ENCODE measurements at places on chromosomes 5 and 9.
A peak's percentile ranks its signal among the peaks of the same experiment; 100 is the strongest.

- peak; percentile 58 for DNase-seq
These were observed 9.7 kb downstream of the SERINC5 start for GRCh38 chr5:80246001-80246758.

DNA sequence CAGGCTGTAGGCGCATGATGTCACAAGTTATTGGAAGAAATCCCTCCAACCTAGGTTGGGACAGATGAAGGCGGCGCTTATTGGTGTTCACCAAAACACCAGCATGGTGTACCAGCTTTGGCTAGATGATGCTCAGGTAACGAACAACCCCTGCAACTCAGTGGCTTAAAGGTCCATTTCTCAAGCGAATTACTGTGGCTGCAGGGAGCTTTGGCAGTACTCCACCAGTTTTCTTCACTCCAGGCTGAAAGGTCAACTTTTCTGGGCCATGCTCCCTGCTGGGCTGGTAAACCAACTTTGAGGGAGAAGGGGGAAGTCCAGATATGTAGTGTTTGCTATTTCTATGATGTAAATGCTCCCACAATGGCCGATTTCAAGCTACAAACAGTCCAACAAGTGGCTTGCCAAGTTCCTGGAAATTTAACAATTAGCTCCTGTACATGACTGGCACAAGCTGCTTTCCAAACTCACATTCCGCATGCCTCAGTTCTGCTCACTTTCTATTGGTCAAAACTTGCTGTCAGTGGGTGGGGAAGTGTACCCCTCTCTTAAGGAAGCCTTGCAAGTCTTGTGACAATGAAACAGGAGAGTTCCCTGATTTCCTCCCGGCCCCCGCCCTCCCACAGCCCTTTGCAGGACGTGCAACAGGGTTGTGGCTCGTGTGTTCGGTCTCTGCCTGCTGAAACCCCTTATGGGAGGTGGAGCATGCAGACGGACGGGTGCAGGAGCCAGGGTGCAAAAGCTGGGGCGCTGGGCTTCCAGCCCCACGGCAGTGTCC, 588 bp upstream of the ZBED3 start:
- no peak for DNase-seq

GRCh38 chr5:64603676-64604075, 86.6 kb upstream of the SHISAL2B start:
- no peak for DNase-seq

- DNase-seq: no peak
These were observed 537.5 kb upstream of the WWC1 start for GRCh38 chr5:167753725-167754490.

- DNase-seq: no peak
These were observed 160.8 kb upstream of the CDKN2B start for GRCh38 chr9:22169727-22170503.

DNA sequence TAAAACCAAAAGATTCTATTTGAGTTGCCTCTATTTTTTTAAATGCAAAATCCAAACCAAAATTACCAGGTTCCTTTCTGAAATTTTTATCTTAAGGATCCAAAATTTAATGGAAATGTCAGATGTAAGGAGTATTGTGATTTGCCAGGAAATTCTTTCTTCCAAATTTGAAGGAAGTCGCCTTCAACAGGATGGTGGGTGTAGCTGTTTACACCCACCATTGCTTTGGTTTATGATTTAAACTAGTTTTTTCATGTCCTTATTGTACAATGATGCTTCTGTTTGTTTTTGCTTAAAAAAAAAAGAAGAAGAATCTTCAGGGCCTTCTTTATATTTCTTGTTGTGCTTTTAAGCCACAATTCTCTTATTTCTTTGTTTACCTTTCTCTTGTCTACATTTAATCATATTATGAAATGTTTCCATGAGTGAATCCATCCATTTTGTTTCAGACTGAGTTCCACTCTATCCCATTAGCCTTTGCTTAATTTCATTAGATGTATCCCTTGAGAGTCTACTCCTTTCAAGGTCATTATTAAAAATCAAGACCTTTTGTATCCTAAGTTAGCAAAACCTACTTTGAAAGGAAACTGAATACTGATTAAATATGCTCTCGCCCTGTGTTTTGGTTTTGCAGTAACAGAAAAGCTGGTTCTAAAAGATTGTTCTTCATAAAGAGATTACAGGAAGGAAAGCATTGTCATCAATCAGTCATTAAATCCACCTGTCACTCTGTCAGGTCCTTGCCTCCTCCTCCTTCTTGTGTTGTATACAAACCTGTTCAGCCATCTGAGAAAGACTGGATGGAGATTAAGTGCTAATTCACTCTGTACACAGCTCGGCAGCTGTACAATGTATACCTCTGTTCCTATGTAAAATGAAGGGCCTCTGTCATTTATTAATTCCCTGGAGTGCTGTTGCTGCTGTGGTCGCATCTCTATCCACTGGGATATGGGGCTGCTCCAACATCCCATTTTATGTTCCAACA, 45.5 kb upstream of the SLC2A8 start:
- no peak for DNase-seq

DNA sequence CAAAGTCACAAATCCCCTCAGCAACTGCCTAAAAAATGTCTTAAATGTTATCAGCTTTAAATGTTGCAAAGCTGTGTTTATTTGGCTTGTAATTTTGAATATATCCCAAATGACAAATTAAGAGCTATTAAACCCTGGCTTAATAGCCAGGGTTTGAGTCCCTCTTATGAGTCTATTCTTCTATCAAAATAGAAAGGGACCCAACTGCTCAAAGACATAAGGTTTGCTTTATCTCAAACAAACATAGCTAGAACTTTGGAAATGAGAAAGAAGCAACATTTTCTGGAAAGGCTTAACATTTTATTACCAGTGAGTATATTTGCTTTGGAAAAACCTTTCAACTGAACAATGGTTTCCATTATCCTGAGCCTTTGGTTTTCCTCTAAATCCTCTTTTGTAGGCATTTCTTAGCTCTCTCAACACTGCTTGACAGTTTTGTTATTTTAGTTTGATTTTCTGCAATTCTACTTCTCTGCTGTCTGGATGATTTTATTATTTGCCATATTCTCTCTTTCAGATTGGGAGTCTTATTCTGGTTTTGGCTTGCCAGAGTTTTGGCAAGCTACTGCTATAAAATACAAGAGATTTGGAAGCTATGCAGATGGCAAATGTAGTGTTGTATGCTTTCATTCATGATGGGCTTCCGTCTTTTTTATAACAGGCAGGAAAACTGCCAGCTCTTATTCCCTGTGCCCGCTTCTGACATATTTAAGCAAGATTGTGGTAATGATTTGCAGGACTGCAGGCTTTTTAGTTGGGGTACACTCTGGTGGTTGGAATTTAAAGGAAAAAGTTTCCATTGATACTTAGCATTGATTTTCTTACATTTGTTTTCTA, 734.9 kb downstream of the DTWD2 start:
- DNase-seq: no peak

DNA sequence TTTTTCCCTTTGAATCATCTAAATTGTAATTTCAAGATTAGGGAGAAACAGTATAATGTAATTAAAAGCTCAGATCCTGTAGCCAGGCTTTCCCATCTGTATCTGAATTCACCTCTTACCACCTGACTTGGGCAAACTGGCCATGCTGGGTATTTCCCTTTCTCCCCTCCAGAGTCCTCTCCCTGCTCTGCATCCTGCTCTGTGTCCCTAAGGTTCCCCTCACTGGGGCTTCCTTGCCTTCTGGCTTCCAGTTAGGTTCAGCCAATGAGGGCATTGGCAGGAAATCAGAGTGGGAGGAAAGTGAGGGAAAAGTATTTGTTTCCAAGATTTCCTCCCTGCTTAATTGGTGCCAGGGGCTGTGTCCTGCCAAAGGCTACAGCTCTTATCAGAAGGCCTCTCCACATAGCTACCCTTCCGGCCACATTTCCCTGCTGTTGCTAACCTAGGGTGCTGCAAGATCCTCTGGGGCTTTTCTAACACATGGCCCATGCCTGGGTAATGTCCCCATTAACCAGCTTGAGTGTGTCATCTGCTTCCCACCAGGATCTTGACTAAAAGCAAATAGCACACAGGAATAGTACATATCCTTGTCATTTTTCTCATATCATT, 51.0 kb upstream of the MPDZ start:
- no peak for DNase-seq

GRCh38 chr5:62685221-62685620, 106.6 kb downstream of the LRRC70 start:
- DNase-seq: no peak

DNA sequence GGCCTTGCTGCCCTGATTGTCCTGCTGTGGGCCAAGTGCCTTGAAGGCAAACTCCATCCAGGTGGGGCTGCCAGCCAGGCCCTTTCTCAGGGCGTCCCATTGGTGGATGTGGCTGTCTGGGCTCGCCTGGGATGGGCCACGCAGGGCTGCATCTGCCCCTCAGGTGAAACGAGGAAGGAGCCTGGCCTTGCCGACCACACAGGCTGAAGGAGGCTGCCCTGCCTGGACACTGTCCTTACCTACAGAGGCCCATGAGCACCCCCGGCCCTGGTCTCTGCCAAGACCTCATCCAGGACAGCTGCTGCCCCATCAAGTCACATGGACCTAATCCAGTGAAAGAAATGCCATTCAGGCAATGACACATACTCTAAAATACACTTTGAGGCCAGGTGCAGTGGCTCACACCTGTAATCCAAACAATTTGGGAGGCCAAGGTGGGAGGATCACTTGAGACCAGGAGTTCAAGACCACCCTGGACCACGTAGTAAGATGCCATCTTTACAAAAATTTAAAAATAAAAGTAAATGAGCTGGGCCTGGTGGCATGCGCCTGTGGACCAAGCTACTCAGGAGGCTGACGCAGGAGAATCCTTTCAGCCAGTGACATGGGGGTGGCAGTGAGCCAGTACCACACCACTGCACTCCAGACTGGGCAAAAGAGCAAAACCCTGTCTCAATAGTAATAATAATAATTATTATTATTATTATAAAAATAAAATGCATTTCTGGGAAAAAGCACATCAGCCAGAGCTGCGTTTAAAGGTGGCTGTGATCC, 33.9 kb downstream of the PNPLA7 start:
- no peak for DNase-seq

- no peak for DNase-seq
These were observed 92.7 kb downstream of the RAD23B start for GRCh38 chr9:107375651-107376369.

GRCh38 chr5:169511708-169512107, 71.9 kb upstream of the SPDL1 start:
- no peak for DNase-seq

GRCh38 chr5:32390819-32391591, 53.5 kb downstream of the ZFR start:
- DNase-seq: no peak

DNA sequence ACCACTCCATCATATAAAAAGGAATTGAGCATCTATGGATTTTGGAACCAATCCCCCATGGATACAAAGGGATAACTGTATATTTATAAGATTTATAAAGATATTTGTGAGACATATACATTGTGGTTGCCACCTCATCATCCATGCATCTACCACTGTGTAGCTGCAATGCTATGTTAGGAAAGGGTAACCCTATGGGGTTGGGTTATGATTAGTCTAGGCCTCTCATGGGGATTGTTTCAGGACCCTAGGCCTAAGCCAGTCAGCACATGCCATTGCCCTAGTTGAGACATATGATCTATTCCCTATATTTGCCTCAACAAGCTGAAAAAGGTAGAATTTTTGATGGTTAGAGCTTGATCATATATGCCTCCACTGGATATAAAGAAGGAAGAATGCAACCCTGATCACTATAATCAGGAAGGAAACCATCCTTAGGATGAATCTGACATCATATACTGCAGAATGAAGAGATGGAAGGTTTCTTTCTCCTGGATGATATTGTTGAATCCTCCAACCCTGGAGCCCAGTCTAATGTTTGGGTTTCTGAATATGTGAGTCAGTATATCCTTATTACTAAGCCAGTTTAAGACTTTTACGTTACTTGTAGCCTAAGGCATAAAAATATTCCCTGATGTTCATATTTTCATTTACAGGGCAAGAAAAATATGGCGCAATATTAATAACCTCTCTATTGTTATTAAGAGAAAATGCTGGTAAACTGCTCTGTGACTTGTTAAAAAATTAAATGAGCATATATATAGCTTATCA, 94.2 kb downstream of the ADAMTS19 start:
- no peak for DNase-seq

GRCh38 chr5:92694067-92694466, 887.0 kb downstream of the NR2F1-AS1 start:
- no peak for DNase-seq

DNA sequence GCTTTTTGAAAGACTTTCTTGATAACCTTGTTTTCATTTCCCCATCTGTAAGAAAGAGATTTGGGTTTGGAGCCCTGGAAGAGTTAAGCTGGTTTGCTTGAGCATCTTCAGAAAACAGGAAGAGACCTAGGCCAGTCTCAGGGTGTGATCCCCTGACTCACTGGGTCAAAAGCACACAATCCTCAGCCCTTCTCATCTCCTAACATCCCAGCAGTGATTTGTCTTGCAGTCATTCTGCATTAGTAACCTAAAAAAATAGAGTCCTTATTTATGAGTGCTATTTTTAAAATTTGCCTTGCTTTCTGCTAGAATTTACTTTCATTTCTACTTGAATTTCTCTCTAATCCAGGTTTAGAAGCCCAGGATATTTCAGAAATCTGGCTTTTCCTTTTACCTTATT, 16.4 kb upstream of the ARSB start:
- DNase-seq: no peak

DNA sequence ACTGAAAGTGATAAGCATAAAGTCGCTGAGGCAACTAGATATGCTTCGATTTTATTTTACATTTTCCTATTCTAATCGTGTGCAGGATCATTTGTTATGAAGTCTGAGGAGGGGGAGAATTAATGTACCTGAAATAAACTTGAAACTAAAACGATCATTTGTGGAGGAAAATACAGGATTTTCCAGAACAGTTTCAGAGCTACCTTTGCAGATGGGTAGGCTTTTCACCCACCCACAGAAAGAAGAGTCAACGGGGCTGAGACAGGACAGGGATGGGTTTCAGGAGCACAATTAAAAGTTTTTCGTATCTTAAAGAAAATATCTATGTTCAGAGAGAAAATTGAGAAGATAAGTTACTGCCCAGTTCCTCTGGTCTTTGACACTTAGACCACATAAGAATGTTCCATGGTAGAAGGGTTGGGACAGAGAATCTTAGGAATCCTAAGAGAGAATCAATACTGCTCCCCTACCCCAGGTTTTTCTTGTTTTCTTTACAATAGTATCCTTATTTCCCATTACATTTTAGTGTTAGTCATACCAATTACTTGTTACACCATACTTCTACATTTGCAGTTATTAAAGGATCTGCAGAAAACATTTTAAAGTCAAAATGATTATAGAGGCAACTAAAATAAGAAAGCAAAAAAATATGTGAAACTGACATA, 211.4 kb downstream of the DEPDC1B start:
- DNase-seq: no peak

All from activated CD4-positive, alpha-beta T cell treated with anti-CD3 and anti-CD28 coated beads, Interleukin-10, Interleukin-2, amounts not matched to agents 100 ng/mL and 50 ng/mL, durations not matched to agents 16 hours and 8 hours (primary cell).